CD4-positive, alpha-beta T cell (primary cell): ENCODE measurements at places on chromosomes 16 and 17.

- no peak for DNase-seq
- H3K4me3 ChIP-seq = no peak overlapping the region
- H3K27me3 ChIP-seq = no peaks in the 10 kb centered on the region
- peaks cover 16% of the 10 kb centered on the region for H3K4me1 ChIP-seq
- H3K36me3 ChIP-seq = peaks cover 4% of the 10 kb centered on the region
- H3K27ac ChIP-seq = no peak overlapping the region
Observed at GRCh38 chr16:67114793-67115192, 5.1 kb downstream of the PHAF1 start.

- no peaks in the 10 kb centered on the region for H3K27me3 ChIP-seq
- no peak overlapping the region for H3K4me3 ChIP-seq
- H3K36me3 ChIP-seq = peaks cover 22% of the 10 kb centered on the region
- no peak for DNase-seq
Observed at GRCh38 chr16:21166561-21166961, 8.1 kb downstream of the LDAF1 start.

DNA sequence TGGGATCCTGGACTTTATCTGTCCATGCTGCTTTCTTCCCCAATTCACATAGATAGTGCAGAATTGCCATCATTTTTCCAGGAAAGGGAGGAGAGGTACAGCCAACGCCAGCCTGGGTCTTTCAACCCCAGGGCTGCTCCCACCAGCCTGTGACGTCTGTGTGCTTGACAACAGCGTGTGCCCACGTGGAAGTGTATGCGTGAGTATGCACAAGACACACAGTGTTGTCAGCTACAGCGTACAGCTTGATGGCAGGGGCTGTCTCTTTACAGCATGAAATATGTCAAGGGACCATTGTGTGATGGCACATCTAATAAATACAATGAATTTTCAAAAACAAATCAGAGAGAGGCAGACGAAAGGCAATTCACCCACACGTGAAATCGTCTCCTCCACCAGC, 62.3 kb downstream of the GSG1L start:
- no peaks in the 10 kb centered on the region for H3K4me1 ChIP-seq
- no peak for DNase-seq
- no peak overlapping the region for H3K4me3 ChIP-seq
- H3K36me3 ChIP-seq = no peaks in the 10 kb centered on the region

GRCh38 chr17:48413613-48414405, 16.2 kb downstream of the SKAP1 start:
- peak overlapping the region; percentile 63 for H3K27ac ChIP-seq
- H3K27me3 ChIP-seq = no peaks in the 10 kb centered on the region
- H3K36me3 ChIP-seq = peaks cover 32% of the 10 kb centered on the region

DNA sequence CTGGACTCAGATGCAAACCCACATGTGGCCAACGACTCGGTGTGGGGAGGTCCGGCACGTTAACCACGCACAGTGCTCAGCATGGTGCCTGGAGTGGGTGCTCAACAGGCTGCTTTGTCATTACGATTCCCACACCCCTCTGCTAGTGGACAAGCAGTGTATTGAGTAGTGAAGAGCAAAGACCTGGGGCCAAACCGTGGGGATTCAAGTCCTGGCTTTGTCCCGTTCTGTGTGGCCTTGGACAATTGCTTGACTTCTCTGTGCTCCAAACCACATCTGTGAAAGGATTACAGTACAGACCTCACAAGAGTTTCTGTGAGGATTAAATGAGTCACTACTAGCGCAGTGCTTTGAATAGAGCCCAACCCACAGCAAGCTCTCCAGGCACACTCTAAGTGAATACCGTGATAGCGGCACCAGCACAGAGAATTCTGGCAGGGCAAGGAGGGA, 33.8 kb downstream of the TRPV2 start:
- H3K36me3 ChIP-seq = peaks cover 39% of the 10 kb centered on the region
- peaks cover 10% of the 10 kb centered on the region for H3K4me1 ChIP-seq
- no peak for DNase-seq

DNA sequence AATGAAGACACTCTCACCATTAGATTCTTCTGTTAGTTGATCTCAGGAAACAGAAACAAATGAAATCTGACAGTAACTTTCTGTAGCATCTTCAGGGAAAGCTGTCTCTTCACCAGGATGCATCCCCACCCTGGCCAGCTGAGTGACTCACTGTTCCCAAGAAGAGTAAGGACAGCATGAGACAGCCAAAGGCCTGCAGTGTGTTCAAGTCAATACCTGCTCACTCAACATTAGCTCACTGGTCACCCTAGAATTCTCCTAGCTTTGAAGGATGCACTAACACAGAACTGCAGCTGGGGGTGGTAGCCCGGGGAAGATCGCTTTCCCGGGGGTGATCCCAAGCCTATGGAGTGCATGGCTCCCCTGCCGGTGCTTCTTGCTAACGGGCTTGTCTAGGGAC, 28.2 kb upstream of the CLEC18B start:
- H3K4me3 ChIP-seq = no peak overlapping the region
- no peak for DNase-seq
- no peaks in the 10 kb centered on the region for H3K4me1 ChIP-seq
- H3K36me3 ChIP-seq = peaks cover 58% of the 10 kb centered on the region
- H3K27me3 ChIP-seq = no peaks in the 10 kb centered on the region
- H3K27ac ChIP-seq = no peak overlapping the region

- H3K4me1 ChIP-seq = no peaks in the 10 kb centered on the region
- DNase-seq = no peak
- H3K27ac ChIP-seq = no peak overlapping the region
- no peaks in the 10 kb centered on the region for H3K36me3 ChIP-seq
Observed at GRCh38 chr16:19833176-19833575, 51.5 kb downstream of the GPRC5B start.

GRCh38 chr17:35875072-35875799, 4.9 kb downstream of the CCL5 start:
- peak overlapping the region; percentile 59 for H3K4me3 ChIP-seq
- no peaks in the 10 kb centered on the region for H3K36me3 ChIP-seq
- no peaks in the 10 kb centered on the region for H3K27me3 ChIP-seq
- H3K27ac ChIP-seq = peak overlapping the region; percentile 52
- DNase-seq = no peak

- H3K4me3 ChIP-seq = no peak overlapping the region
- no peak overlapping the region for H3K27ac ChIP-seq
- H3K36me3 ChIP-seq = peaks cover 90% of the 10 kb centered on the region
Observed at GRCh38 chr16:74477226-74477625, 55.9 kb upstream of the CLEC18B start.

- peaks cover 11% of the 10 kb centered on the region for H3K4me1 ChIP-seq
- H3K27me3 ChIP-seq = no peaks in the 10 kb centered on the region
- peaks cover 10% of the 10 kb centered on the region for H3K36me3 ChIP-seq
- no peak overlapping the region for H3K4me3 ChIP-seq
- DNase-seq = no peak
Observed at GRCh38 chr16:87695534-87695933, 70.3 kb downstream of the KLHDC4 start.

DNA sequence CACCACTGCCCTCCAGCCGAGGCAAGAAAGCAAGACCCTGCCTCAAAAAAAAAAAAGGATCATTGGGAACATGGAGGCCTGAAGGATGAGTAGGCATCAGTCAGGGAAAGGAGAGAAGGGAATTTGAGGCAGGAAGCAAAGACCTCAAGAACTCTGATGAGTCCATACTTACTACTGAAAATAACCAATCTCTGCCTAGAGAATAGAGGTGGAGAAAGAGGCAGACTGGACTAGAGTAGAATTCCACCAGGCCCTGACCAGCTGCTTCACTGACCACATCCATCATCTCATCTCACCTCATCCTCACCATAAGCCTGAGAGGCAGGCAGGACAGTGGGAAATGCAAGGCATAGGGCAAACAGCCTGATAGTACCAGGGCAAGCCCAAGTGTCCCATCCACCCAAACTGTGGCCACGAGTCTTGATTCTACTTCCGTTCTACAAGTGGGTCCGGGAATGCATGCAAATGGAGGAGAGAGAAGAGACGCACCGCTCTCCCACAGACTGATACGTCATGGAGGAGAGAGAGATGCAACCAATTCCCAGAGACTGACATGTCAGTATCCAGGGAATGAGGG, 17.1 kb downstream of the ANKRD11 start:
- H3K27me3 ChIP-seq = no peaks in the 10 kb centered on the region
- H3K27ac ChIP-seq = no peak overlapping the region
- peaks cover 95% of the 10 kb centered on the region for H3K4me1 ChIP-seq
- H3K4me3 ChIP-seq = no peak overlapping the region

- no peaks in the 10 kb centered on the region for H3K36me3 ChIP-seq
- no peak overlapping the region for H3K27ac ChIP-seq
- H3K27me3 ChIP-seq = no peaks in the 10 kb centered on the region
- no peaks in the 10 kb centered on the region for H3K4me1 ChIP-seq
Observed at GRCh38 chr17:30308406-30308805, 16.7 kb upstream of the BLMH start.

DNA sequence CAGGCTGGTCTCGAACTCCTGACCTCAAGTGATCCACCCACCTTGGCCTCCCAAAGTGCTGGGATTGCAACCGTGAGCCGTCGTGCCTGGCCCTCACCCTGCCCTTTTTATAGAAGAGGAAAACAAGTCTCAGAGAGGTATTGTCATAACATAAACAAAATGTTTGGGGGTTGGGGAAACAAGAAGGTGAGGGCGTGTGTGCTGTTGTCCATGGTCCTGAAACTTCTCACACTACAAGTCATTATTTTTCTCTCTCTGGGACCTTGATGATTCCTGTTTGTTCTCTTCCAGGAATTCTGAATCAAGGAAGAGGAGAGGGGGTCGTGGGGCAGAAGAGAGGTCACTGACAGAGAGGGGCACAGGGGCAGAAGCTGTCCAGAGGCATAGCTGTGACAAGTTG, 160.2 kb upstream of the LHX1 start:
- H3K4me1 ChIP-seq = no peaks in the 10 kb centered on the region
- no peaks in the 10 kb centered on the region for H3K36me3 ChIP-seq
- no peak overlapping the region for H3K27ac ChIP-seq
- DNase-seq = no peak

DNA sequence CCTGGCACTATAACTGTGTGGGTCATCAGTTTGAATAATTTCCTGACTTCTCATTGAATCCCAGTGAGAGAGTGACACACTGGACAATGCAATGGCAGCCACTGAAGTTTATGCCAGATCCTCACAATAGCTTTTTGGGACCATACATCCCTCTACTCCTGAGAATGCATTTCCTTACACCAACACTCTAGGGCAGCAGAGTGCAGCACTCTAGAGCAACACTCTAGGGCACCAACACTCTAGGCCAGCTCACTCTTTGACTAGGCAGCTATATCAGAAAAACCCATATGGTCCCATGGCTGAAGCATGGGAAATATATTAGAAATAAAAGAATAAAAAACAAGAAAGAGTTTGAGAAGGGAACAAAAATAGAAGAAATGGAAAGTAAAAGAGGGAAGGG, 309.2 kb downstream of the MAP2K6 start:
- H3K36me3 ChIP-seq = no peaks in the 10 kb centered on the region
- H3K27ac ChIP-seq = no peak overlapping the region
- H3K4me1 ChIP-seq = no peaks in the 10 kb centered on the region
- DNase-seq = no peak
- no peak overlapping the region for H3K4me3 ChIP-seq

DNA sequence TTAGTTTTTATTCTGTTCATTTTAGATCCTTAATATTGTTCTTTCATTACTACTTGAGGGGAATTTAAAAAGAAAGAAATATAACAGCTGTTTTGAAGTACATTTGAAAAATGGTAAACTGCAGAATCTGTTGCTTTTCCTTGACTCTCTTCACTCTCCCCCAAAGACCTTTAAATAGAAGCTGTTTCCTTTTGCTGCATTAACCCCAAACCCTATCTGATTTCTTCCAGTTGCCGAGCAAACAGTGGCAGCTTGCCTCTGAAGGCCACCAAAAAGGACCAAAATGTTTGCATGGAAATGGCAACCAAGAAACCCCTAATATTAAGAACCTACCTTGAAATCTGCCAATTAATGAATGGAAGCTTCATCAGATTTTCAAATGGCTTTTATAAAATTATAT, 37.1 kb downstream of the PRKCA start:
- H3K4me1 ChIP-seq = peaks cover 21% of the 10 kb centered on the region
- H3K27me3 ChIP-seq = no peaks in the 10 kb centered on the region
- H3K36me3 ChIP-seq = no peaks in the 10 kb centered on the region
- H3K4me3 ChIP-seq = no peak overlapping the region
- no peak overlapping the region for H3K27ac ChIP-seq
- DNase-seq = no peak

- peak; percentile 38 for DNase-seq
- no peak overlapping the region for H3K4me3 ChIP-seq
- H3K36me3 ChIP-seq = peaks cover 6% of the 10 kb centered on the region
- H3K4me1 ChIP-seq = peaks cover 52% of the 10 kb centered on the region
- H3K27me3 ChIP-seq = no peaks in the 10 kb centered on the region
Observed at GRCh38 chr16:27455700-27456099, 53.7 kb downstream of the IL21R start.
